ENCODE measurements at places on chromosomes 2 and 18.

DNA sequence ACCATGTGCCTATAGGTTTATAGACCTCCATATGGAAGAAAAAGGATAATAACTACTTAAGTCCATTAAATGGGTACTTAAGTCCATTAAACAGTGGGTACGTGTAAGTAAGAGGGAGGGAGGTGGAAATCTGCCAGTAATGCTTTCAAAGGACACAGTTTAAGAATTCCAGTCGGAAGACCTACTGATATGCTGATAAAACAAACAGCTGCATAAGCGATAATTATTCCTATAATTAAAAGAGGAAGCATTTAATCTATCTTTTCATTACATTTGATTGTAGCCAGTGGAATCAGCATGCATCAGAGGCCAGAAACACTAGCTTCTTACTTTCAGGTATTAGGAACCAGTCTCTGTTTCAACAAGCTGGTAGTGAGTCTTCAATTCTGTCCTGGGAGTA lies 96.4 kb upstream of the DDX18 start:
- DNase-seq, result no peak

DNA sequence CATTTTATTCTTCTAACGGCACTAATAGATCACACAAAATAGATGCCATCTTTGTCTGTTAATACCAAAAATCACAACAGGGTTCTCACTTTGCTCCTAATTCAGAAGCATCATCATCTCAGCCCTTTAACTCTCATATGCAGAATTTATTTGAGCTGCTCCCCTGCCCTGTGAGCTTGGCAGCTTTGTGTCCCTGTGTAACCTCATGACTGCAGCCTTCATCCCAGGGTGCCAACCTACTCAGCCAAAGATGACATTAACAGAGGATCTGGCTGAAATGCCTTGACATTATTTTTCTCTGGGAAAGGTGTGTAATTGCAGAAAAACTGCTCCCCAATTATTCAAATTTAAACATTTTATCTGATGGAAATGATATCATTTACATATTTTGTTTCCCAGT lies 319.4 kb downstream of the NRXN1 start:
- DNase-seq, result no peak

DNA sequence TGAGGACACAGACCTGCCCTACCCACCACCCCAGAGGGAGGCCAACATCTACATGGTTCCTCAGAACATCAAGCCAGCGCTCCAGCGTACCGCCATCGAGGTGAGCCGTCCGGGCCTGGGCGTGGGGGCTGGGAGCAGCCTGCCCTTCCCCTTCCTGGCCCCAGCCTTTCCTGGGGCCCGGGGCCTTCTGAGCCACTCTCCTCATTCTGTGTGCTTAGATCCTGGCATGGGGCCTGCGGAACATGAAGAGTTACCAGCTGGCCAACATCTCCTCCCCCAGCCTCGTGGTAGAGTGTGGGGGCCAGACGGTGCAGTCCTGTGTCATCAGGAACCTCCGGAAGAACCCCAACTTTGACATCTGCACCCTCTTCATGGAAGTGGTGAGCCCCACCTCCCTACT lies 157.9 kb downstream of the DYSF start:
- no peak for DNase-seq

DNA sequence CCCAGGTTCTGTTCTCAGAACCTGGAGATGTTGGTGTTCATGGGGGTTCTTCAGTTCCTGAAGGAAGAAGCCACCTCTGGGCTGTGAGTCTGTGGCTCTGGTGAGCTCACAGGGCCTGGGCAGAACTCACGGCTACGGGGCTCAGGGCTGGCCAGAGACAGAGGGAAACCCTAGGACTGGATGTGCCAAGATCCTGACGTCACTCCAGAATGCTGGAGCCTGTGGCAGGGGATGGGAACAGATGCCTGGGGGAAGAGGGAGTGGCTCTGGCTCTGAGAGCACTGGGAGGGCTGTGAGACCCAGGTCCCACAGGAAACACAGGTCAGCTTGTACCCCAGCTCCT lies at the start of gene OTOF:
TSS of gene OTOF (minus strand) at position 214 of the 343 bp plus-strand sequence.
- no peak for DNase-seq

DNA sequence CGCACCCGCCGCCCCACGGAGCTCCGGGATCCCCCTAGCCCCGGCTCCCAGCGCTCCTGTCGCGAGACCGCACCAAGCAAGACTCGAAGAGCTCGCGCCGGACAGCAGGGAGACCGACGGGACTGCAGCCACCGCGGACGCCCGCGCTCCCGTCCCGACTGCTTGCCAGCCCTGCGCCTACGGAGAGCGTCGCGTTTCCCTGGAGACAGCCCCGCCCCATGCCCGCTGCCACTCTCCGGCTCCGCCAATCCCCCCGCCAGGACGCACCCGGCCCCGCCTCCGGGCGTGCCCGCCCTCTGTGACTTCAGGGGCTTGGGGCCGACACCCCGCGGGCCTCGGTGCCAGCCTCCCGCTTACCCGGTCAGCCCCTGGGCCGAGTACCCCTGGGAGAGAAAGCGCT lies at the start of gene ANKMY1:
TSS of gene ANKMY1 (minus strand) at position 181 of the 400 bp plus-strand sequence. CDS start 653 bp downstream, outside the sequence.
- DNase-seq, result peak; percentile 81

- no peak for DNase-seq
These were observed 35.4 kb upstream of the LRP2 start for GRCh38 chr2:169397697-169398096.

- DNase-seq, result no peak
These were observed 226.0 kb upstream of the PXDN start for GRCh38 chr2:1970341-1970740.

GRCh38 chr2:190947711-190948251 lies 66.2 kb downstream of the STAT1 start:
- DNase-seq, result no peak

GRCh38 chr2:201536754-201537153 lies 85.2 kb downstream of the STRADB start:
- DNase-seq, result no peak

- no peak for DNase-seq
These were observed 43.0 kb downstream of the FBXO48 start for GRCh38 chr2:68423966-68424650.

DNA sequence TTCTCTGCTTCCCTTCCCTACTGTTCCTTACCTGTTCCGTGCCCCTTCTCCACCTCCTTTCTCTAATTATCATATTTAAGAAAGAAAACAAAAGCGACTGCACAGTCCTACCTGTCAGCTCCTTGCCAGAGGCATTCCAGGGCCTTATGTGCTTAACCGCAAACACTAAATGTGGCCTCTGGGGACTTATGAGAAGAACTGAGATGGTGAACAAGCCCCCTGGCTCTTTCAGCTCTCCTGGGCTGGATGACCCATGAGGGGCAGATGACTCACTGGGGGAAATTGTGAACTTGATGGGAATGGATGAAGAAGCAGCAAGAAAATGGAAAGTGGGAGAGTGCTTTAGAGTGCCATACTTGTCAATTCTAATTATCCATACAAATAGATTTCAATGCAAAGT lies 106.3 kb upstream of the LYPD1 start:
- DNase-seq, result no peak

DNA sequence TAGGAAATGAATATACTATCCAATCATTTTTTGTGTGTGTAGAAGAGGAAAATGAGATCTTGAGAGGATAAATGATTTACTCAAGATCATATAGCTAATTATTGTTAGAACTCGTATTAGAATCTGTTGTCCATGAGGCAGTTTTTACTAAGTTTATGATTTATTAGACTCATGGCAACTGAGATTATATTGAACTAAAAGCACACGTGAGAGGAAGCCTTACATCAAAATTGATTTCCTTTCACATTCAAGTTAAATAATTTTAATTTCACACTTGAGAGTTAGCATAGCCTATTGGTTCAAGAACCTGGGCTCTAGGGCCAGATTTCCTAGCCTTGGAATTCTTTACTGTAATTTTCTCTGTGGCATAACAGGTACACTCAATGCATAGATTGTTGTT lies 552.3 kb downstream of the ERBB4 start:
- no peak for DNase-seq

- DNase-seq, result no peak
These were observed 614.9 kb downstream of the ARHGAP15 start for GRCh38 chr2:143744114-143744513.

GRCh38 chr2:16015903-16016265 lies 75.5 kb downstream of the MYCN start:
- DNase-seq, result no peak

- no peak for DNase-seq
These were observed 199.9 kb upstream of the PKDCC start for GRCh38 chr2:41847744-41848441.

DNA sequence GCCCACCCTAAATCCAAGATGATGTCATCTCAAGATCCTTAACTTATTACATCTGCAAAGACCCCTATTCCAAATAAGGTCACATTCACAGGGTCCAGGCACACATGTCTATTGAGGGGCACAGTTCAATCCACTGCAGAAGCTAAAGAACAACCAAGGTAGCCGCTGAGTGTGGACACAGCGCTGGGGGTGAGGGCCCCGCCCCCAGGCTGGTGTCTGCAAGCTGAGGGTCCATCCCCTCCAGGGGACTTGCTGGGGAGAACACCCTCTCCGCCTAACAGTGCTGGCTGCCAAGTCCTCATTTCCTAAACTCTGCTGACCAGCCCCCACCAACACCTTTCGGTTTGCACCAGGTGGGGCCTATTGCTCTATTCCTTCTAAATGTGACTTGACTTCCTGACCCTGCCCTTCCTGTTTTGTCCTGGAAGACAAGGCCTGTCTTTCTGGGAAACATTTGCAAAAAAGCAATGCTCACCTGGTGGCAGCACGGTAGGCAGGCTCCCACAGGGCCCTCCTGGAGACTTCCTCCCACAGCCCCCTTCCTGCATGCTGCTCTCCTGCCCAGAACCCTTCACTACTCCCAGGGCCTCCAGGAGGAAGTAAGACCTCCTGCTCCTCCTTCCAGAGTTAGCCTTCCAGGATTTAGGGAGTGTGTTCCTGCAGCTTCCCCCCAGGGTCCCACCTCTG lies 24.4 kb upstream of the TEX44 start:
- DNase-seq, result no peak

DNA sequence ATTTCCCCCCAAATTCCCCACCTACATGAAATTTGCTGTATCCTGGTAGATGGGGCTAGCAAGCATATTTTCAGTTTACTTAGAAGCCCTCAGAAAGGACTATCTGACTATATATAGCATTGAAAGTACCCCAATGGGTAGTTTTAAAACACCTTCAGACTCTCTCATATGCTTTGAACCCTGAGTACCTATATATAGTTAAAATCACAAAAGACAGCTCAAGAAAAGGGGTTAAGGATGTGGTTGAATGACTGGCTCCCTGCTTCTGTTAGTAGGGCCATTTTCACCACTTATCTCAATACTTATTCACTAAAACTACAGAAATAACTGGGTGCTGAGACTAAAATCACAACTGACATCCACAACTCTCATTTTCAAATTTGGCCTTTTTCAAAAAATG lies 18.5 kb downstream of the WDPCP start:
- no peak for DNase-seq

GRCh38 chr2:186187854-186188253 lies 298.2 kb upstream of the ZC3H15 start:
- no peak for DNase-seq

- DNase-seq, result no peak
These were observed 24.7 kb downstream of the TGFA start for GRCh38 chr2:70528929-70529328.

DNA sequence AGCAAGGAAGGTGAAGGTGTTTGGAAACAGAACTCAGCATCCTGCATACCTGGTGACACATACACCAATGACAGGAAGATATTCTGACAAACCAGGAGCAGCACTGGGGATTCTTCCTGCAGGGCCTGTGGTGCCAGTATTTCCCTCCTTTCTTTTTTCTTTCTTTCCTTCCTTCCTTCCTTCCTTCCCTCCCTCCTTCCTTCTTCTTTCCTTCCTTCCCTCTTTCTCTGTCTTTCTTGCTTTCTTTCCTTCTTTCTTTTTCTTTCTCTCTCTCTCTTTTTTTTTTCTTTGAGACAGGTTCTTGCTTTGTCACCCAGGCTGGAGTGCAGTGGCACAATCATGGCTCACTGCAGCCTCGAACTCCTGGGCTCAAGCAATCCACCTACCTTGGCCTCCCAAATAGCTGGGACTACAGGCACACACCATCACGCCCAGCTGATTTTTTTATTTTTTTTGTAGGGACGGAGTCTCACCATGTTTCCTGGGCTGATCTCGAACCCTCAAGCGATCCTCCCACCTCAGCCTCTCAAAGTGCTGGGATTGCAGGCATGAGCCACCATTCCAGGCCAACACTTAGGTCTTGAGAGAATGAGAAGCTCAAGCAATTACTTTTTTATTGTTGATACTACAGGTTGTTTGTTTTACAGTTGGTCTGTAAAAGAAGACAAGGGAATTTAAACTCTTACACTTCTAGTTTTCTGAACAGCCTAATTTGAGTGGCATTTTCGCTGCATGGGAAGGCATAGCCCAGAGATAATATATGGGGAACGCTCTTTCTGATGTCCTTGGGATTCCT lies 54.7 kb upstream of the GATA6 start:
- DNase-seq, result no peak

- no peak for DNase-seq
These were observed 13.2 kb upstream of the AGAP1 start for GRCh38 chr2:235480614-235481013.

DNA sequence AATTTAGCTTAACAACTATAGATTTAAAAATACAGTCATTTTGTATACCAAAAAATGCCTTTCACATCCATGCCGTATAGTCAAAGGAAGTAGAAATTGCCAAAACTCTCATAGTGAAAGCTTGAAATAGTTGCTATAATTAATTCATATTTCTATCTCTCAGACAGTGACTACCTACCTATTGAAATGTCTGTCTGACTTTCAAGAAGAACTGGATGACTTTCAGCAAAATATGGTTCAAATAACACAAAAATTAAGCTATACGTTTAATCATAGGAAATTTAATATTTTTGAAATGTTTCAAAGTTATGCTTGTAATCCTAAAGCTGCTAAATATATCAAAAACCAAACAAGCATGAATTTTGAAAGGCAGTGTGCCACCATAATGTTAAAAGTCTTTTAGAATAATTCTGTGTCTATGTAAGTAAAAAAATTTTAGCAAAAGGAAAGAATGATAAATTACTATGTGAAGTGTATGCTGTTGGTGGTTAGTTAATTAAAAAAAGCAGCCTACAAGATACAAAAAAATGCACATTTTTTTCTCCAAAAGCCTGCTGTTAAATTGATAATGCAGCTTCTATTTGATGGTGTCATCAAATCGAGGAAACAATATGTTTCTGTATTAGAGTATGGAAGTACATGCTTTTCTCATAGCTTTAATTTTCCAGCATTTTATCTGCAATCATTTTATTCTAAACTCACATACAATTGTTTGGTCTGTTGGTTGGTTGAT lies 57.7 kb upstream of the ST6GAL2 start:
- DNase-seq, result no peak

- DNase-seq, result no peak
These were observed 1.9 kb downstream of the CABLES1 start for GRCh38 chr18:23137097-23137635.

- no peak for DNase-seq
These were observed 1.9 kb upstream of the STAT1 start for GRCh38 chr2:191015831-191016230.

- DNase-seq, result no peak
These were observed 40.9 kb upstream of the LAPTM4A start for GRCh38 chr2:20092226-20092900.

- DNase-seq, result no peak
These were observed 260.4 kb downstream of the ZNF516 start for GRCh38 chr18:76234676-76235060.
